ENCODE measurements at places on chromosomes 5 and 9.

DNA sequence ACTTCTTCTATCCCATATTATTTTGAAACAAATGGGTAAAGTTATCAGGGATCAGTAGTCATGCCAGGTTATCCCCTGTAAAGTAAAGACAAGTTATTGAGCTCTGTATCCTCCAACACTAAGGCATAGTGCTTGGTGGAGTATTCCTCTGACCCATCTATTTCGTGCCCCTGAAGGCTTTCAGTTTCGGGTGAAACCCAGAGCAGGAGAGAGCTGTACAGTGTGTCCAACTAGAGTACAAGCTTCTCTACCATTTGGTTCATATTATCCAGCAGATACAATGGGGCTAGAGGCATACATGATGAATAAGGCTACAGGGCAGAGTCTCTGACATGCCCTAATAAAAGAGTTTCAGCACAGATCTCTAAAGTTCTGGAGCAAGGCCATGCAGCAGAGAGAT is 3.2 kb upstream of the SLC22A4 start:
- no peak for DNase-seq

DNA sequence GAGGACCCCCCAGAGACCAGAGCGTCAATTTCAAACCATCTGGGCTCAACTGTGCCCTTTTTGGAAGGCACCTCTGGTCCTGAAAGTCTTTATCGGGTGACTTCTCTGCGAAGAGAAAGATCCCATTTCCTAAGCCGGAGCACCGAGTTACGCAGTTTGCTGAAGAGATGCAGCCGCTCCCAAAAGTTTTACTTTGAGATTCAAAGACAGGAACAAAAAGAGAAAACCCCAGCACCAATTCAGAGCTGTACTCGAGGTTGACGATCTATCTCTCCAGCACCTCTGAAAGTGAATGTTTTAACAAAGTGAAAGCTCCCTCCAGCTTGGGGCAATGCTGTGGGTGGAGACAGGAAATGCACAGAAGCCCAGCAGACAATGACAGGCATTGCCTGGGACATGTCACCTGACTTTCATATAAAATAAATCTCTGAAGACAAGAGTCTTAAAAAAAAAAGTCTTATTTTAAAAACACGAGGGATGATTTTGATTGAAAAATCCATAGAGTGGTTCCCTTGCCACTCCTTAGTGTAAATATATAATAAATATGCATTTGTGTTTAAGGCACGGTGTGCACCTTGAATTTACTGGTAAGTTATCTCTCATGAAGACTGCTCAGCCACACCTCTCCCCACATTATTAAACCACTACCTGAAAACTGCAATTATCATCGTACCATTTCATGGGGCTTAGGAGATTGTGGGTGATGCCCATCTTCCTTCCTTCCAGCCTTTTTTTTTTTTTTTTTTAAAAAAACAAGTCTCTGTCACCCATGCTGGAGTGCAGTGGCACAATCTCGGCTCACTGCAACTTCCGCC is 79.9 kb downstream of the FNBP1 start:
- peak; percentile 72 for DNase-seq

DNA sequence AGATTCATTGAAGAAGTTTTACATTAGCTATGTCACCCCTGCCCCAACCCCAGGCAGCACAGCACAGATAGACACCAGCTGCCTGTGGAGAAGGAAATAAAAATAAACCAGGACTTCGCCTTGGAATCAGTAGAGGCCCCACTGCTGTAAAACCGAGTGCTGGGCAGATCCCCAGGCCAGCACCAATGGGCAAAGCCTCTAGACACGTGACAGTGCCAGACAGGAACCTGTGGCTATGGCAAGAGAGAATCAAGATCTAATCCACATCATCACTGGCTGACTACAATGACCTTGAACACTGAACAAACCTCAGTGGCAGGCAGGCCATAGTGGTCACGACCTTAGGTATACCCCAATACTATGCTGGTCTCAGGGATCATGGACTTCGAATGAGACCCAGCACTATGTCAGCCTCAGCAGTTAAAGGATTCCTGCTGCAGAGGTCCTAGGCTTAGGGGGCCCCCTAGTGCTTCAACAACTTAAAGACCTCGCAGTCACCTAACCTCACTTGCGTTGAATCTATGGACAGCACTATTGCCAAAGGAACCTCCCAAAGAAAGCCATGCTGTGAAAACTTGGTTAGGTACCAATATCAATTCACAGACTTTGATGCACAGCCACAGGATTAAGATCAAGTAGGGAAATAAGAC is 2118.6 kb upstream of the C9orf72 start:
- DNase-seq, result peak; percentile 72

GRCh38 chr5:5456858-5457257 is 34.4 kb downstream of the ICE1 start:
- DNase-seq, result no peak

- DNase-seq, result no peak
Observed at GRCh38 chr9:102000956-102001355, 262.5 kb upstream of the GRIN3A start.

DNA sequence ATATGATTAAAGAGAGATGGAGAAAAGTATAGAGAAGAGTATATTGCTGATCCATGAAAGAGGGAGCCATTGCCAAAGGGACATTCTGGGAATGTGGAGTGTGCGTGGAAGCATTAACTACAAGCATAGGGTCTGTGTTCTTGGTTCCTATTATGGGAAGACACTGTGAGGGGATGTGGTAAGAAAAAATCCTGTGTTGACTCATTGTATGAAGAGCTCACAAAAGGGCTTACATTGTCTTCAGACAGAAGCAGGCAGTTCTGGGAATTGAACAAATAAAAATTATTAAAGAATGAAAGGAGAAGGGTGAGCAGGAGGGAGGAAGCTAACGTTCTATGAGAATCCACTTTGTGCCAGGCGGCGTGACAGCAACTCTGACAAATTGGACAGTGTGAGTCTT is 250.4 kb upstream of the CHD1 start:
- DNase-seq, result no peak

- DNase-seq, result peak; percentile 73
Observed at GRCh38 chr9:36995927-36996705, 38.0 kb downstream of the PAX5 start.

DNA sequence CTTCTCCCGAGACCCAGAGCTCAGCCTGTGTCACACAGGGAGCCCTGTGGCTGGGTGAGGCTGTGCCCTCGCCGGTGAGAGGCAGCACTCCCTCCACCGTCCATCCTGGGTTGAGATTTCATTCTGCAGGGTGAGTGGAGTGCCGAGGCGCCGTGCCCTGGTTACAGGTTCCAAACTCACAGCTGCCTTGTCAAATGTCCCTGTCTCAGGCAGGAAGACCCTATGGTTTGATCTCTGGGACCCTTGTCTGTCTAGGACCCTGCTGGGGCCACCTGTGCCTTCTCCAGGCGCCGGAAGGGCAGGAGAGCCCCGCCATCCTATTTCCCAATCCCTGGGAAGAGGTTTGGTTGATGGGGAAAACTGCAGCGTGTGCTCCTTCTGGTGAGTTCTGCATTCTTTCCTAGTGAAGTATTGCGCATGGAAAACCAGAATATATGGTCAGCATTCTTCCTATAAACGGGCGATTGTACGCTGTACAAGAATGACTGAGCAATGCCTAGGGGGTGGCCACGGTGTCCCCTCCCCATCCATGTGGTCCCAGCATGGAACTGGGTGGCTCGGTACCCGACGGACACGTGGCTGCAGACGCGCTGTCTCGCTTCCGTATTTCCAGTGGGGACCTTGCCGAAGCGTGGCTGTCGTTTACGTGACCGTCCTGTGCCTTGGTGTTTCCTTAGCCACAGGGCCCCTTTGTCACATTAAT is 95.9 kb upstream of the COL5A1 start:
- DNase-seq, result peak; percentile 62

DNA sequence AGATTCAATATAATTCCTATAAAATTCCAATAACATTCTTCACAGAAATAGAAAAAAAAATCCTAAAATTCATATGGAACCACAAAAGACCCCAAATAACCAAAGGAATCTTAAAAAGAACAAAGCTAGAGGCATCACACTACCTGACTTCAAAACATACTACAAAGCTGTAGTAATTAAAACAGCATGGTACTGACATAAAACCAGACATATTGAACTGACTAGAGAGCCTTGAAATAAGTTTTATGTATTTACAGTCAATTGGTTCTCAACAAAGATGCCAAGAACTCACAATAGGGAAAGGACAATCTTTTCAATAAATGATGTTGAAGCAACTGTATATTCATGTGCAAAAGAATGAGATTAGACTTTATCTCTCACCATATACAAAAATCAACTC is 36.9 kb downstream of the BTNL9 start:
- no peak for DNase-seq

- DNase-seq, result peak; percentile 91
Observed at GRCh38 chr5:149397530-149397929, 18.4 kb upstream of the IL17B start.

DNA sequence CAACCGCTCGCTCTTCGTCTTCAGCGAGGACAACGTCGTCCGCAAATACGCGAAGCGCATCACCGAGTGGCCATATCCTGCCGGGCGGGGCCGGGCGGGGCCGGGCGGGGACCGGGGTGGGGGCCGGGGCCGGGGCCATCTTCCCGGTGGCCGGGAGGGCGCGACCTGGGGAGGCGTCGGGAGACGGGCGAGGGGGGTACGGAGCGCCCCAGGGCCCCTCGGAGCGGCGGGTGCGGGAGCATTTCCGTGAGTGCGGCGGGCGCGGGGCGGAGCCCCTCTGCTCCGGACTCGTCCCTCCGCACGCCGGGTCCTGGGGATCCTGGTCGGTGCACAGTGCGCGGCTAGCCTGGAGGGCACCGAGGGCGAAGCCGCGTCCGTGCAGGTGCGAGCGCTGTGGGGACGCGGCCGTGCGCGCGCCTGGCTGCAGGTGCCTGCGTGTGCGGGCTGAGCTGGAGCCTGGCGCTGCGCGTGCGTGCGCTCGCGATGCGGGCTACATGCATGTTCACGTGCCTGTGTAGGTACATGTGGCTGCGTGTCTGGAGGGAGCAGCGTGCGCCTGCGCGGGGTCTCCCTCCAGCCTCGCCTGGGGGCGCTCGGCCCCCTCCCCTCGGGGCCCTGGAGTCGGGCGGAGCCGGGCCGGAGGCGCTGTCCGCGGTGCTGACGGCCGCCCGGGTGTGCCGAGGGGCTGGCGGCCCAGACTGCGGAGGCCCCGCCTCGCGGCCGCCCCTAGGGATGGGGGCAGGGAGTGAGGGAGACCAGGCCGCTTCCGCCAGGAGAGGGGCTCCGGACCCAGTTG is 762 bp downstream of the CACNA1B start:
- DNase-seq, result peak; percentile 23

GRCh38 chr5:150271296-150271692 is 18.3 kb downstream of the CAMK2A start:
- no peak for DNase-seq

DNA sequence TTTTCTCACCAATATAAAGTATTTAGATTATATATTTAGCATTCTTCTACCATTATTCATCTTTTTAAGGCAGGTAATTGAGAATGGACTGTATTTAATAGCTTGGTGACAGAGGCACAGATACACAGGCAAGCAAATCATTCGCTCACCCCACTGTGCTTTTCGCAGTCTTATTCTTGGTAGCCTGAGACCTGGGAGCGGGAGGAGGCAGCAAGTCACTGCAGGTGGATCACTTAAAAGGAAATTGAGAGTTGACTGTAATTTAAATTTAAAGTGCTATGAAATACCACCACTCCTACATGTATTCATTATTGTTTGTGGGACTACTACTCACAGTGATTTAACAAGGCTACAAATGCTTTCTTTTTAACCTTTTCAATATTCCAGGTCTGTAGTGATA is 9.7 kb downstream of the RICTOR start:
- DNase-seq, result no peak

DNA sequence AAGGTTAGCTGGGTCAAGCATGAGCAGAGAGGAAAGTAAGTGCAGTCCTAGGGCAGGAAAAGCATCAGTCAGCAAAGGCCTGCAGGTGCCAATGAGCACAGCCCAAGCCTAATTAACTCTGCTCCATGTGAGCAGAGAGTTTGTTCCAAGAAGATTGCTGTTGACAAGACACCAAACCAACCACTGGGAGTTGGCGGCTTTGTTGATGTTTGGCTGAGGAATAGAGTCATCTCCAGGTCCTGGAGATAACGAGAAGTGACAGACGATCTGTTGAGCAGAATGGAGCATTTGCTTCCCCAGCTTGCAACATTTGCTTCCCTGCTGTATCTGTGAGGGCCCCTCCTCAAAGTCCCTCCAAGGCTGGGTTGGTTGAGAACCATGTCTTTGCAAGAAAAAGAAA is 68.2 kb downstream of the FAM114A2 start:
- no peak for DNase-seq

DNA sequence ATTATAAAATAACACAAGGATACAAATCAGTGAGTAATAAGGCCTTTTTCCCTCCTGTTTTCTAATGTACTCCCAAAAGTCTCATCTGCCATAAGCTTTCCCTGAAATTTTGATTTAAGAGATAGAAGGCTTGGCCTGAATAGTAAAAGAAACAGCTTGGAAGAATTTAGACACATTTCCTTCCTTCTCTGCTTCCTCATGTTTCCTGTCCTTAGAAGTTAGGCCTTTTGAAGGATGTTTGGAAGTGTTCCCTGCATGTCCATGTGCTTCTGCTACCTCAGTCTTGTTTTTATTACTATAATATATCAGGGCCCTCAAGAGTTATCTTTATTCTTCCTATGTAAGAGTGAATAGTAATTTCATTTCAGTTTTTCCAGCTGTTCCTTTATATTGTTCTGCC is 242.7 kb downstream of the DEPDC1B start:
- no peak for DNase-seq

- DNase-seq, result no peak
Observed at GRCh38 chr5:115298811-115299210, 2.4 kb upstream of the CCDC112 start.

GRCh38 chr9:19229595-19230354 is 718 bp upstream of the DENND4C start:
- no peak for DNase-seq

GRCh38 chr9:116355153-116355921 is 201.7 kb downstream of the PAPPA start:
- DNase-seq, result peak; percentile 87

DNA sequence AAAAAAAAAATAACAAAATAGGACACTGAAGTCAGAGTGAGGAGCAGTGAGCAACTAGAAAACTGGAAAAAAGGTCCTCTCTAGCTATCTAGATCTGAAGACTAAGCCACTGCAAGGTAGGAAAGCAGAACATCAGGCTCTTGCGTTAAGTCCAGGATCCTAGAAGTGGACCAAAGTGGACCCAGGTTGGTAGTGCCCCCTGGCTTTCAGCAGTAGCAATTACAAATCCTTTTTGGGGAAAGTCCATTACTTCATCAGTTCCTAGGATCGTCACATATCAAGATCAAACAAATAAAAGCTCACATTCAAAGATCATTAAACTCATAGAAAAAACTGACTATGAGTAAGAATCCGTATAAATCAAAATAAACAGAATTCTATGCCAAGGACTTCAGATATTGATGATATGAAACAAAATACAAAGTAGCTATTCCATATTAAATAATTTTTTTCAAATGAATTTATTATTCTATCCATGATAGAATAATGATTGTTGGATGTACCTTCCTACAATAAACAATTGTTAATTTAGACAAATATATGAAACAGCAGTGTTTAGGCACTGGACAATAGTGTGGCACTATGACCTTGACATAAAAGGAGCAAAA is 6.5 kb upstream of the RICTOR start:
- DNase-seq, result peak; percentile 87

All from fibroblast of pulmonary artery (primary cell).